ENCODE measurements at places on chromosomes 3 and 15. TPM values are rescaled to one million over a fixed set of nuclear protein-coding genes. Genes with fewer than 3 reads are reported as not detected.

Gene KCNMB3
- total RNA-seq = 5.8 TPM

DNA sequence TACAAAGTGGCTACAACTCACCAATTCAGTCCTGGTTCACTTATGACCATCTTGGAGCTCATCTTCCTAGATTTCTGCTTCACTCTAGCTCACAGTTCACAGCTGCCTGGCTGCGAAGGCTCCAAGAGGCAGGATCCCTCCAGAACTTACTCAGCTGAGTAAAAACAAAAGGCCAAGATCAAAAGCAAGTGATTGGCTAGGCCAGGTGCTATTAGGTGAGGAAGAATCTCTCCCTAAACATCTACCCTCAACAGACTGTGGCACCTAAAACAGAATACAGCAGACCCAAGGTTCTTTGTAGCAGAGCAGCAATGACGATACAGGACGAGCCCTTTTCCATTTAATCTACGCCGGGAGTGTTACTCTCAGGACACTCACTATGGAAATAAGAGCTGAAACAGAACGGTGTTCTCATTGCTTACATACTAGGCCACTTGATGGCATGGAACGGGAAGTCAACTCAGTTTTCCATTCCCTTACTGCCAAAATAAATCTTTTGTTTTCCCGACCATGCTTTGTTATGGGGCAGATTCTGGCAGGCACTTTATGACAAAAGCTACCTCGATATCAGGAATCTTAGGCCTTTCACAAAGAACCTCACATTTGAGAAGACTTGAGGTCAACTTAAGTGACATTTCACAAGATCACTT lies 901 bp downstream of the ICE2 start:
- peaks cover 21% of the 10 kb centered on the region for H3K4me1 ChIP-seq
- no peaks in the 10 kb centered on the region for H3K36me3 ChIP-seq
- no peak for DNase-seq

DNA sequence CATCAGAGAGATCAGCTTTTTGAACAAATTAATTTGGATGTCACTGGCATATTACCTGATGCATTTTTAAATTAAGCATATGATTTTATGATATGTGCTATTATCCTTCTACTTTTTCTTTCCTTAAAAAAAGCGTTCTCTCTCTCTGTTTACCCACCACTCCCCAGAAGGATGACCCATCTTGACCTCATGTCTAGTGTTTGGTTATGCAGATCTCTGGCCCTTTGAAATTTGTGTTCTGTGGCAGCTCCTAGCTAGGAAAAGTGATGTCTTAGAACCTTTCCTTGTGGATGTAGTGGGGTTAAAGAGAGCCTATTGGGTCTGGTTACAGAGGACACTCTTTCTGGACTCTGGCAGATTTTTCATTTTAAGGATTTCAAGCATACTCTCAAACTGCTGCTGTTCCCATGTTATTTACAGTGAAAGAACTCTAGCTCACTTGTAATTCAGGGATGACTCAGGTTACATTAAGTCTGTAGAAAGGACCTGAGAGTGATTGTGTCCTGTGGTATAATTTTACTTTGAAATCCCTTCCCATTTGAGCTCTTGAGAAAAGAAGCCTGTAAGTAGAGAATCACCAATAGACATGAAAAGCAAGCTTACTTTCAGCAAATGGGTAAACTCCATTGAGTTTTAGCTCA lies 23.8 kb downstream of the ARHGEF26 start:
- peaks cover 15% of the 10 kb centered on the region for H3K4me1 ChIP-seq
- no peak overlapping the region for H3K4me3 ChIP-seq
- H3K36me3 ChIP-seq = no peaks in the 10 kb centered on the region

- peaks cover 35% of the 10 kb centered on the region for H3K4me1 ChIP-seq
- no peak overlapping the region for H3K4me3 ChIP-seq
- H3K27ac ChIP-seq = no peak overlapping the region
- H3K36me3 ChIP-seq = no peaks in the 10 kb centered on the region
- no peaks in the 10 kb centered on the region for H3K27me3 ChIP-seq
Observed at GRCh38 chr15:39682366-39682765, 100.3 kb downstream of the FSIP1 start.

Gene TRMT10C
- total RNA-seq = 29.1 TPM

Gene SECISBP2L
- 37.9 TPM for total RNA-seq

GRCh38 chr3:46646700-46647099 lies 34.4 kb downstream of the FAM240A start:
- no peak overlapping the region for H3K4me3 ChIP-seq
- no peak for DNase-seq
- no peaks in the 10 kb centered on the region for H3K36me3 ChIP-seq
- no peaks in the 10 kb centered on the region for H3K27me3 ChIP-seq
- H3K27ac ChIP-seq = no peak overlapping the region
- H3K4me1 ChIP-seq = no peaks in the 10 kb centered on the region

DNA sequence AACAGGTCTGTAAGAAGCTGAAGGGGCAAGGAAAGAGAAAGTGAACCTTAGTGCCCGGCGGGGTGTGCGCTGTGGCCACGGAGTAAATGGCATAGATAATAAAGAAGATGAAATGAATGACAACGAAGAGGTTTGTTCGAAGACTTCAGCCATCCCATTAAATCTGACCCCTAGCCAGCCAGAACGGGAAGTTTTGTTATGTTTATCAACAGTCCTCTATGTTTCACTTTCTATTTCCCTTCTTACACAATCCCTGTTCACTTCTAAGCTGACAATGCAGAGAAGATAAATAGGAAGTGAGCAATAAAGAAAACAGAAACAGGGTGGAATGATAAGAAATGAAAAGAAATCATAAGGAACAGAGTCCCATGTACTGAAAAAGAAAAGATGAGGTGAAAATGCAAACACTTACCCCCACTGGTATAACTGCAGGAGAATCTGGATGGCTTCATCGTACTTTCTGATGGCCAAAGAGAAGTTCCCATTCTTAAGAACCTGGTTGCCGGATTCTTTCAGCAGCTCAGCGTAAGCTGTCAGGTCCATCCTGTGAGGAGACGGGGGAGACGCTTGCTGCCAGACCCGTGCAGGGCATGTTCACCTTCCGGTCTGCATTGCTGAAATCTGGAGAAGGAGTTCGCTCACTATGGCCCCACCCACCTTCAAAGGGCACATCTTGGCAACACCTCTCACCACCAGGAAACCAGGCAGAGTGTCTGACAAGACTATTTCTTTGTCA lies 36.8 kb downstream of the TRANK1 start:
- no peaks in the 10 kb centered on the region for H3K36me3 ChIP-seq
- peak overlapping the region; percentile 50 for H3K4me3 ChIP-seq
- peaks cover 22% of the 10 kb centered on the region for H3K4me1 ChIP-seq

DNA sequence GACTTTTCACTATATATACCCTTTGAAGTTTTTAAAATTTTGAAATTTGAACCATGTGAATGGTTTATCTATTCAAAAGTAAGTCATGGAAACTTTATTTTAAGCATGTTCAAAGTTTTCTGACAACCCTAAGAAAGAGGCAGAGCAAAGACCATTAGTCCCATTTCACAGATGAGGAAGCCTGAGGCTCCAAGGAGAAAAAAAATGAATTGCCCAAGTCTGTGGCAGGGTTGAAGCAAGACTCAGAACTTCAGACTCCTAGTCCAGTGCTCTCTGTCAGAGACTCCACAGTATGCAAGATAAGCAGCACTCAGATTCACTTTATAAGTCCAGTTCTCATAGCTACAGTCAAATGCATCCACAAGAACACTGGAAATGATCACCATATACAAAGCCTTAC lies 4.5 kb downstream of the RAB43 start:
- H3K27me3 ChIP-seq = no peaks in the 10 kb centered on the region
- no peaks in the 10 kb centered on the region for H3K36me3 ChIP-seq
- no peak overlapping the region for H3K4me3 ChIP-seq
- H3K4me1 ChIP-seq = peaks cover 30% of the 10 kb centered on the region

GRCh38 chr3:153552887-153553604 lies 391.0 kb downstream of the RAP2B start:
- no peak for DNase-seq
- no peaks in the 10 kb centered on the region for H3K36me3 ChIP-seq
- no peak overlapping the region for H3K27ac ChIP-seq
- no peaks in the 10 kb centered on the region for H3K27me3 ChIP-seq

Gene SLC28A2
- not detected for total RNA-seq

GRCh38 chr3:11452885-11453847 lies 181.0 kb downstream of the ATG7 start:
- H3K27me3 ChIP-seq = no peaks in the 10 kb centered on the region
- DNase-seq = no peak
- peak overlapping the region; percentile 22 for H3K27ac ChIP-seq
- no peaks in the 10 kb centered on the region for H3K4me1 ChIP-seq
- no peak overlapping the region for H3K4me3 ChIP-seq

- no peaks in the 10 kb centered on the region for H3K4me1 ChIP-seq
- H3K4me3 ChIP-seq = no peak overlapping the region
- H3K27ac ChIP-seq = no peak overlapping the region
- no peaks in the 10 kb centered on the region for H3K36me3 ChIP-seq
- no peak for DNase-seq
- no peaks in the 10 kb centered on the region for H3K27me3 ChIP-seq
Observed at GRCh38 chr3:39752019-39752637, 57.3 kb upstream of the MYRIP start.

GRCh38 chr15:31149088-31149505 lies 47.6 kb upstream of the TRPM1 start:
- H3K36me3 ChIP-seq = no peaks in the 10 kb centered on the region
- no peaks in the 10 kb centered on the region for H3K4me1 ChIP-seq
- H3K27ac ChIP-seq = no peak overlapping the region
- no peaks in the 10 kb centered on the region for H3K27me3 ChIP-seq

Gene SH2D7
- total RNA-seq = not detected

GRCh38 chr3:170560296-170560695 lies 25.6 kb downstream of the SLC7A14 start:
- H3K36me3 ChIP-seq = no peaks in the 10 kb centered on the region
- no peaks in the 10 kb centered on the region for H3K27me3 ChIP-seq
- no peak overlapping the region for H3K4me3 ChIP-seq
- H3K27ac ChIP-seq = no peak overlapping the region
- no peaks in the 10 kb centered on the region for H3K4me1 ChIP-seq

- no peak for DNase-seq
- no peaks in the 10 kb centered on the region for H3K4me1 ChIP-seq
- H3K4me3 ChIP-seq = no peak overlapping the region
- H3K27me3 ChIP-seq = no peaks in the 10 kb centered on the region
- no peaks in the 10 kb centered on the region for H3K36me3 ChIP-seq
Observed at GRCh38 chr15:45862034-45862433, 227.2 kb downstream of the SQOR start.

GRCh38 chr15:68304589-68305337 lies 27.2 kb downstream of the FEM1B start:
- no peaks in the 10 kb centered on the region for H3K27me3 ChIP-seq
- no peaks in the 10 kb centered on the region for H3K36me3 ChIP-seq
- no peak overlapping the region for H3K27ac ChIP-seq
- H3K4me1 ChIP-seq = no peaks in the 10 kb centered on the region
- DNase-seq = no peak

Gene TMEM45A
- 17.6 TPM for total RNA-seq

DNA sequence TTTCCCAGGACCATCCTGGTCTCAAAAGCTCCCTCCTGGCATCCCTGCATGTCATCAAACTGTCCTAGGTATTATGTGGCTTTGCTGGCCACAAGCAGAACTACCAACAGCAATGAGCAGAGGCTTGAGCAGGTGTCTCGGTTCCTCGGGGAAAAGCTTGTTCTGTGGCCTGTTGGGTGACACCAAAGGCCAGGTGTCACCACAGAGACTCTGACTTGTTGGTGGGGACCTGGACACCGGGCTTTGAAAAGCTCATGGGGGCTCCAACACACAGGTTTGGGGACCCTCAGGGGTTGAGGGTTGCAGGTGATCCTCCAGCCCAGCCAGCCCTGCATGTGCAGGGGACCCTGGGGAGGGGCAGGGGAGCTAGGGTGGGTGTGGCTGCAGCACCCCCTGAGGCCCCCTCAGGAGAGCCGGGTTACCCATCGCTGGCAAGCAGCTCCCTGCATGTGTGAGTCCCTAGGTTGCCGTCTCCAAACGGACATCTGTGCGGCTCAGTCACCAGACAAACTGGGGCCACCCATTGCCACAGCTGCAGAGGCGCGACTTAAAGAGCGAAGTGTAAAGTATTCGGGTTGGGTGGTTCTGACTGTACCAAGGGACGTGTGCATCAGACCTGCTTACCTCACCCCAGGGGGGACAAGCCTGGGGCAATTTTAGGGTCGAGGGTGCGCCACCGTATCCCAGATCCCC lies 140.1 kb downstream of the CHSY1 start:
- H3K27me3 ChIP-seq = no peaks in the 10 kb centered on the region
- H3K27ac ChIP-seq = no peak overlapping the region
- DNase-seq = no peak
- H3K4me1 ChIP-seq = no peaks in the 10 kb centered on the region

DNA sequence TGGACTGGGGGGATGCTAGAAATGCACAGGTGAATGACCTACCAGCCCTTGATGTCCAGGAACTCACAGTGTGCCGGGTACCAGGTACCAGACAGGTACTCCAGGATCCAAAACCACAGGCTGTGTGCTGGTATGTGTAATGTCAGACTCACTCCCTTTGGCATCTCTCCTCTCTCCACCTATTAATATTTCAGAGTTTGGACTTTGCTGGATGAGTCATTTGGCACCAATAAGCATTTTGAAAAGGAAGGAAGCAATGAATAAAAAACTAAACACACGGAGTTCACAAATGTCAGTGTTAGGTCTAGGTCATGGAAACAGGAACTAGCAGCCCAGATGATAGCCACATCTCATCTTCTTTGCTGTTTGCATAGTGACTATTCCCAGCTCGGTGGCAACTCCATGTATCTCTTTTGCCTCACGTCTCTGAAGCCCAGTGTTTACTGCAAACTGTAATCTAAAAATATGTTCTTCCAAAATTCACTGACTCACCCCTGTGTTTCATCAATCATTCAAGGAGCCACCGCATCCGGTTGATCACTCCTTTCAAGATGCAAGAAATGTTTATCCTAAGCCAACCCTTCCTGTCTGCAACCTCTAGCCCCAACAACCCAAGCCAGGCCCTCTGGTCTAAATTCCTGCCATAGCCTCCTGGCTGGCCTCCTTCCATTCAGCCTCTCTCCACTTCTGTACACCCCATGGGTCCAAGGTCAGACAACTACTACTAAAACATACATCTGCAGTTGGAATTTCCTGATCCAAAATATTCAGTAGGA lies 8.4 kb downstream of the ITGB5 start:
- H3K4me1 ChIP-seq = peaks cover 71% of the 10 kb centered on the region
- H3K27me3 ChIP-seq = no peaks in the 10 kb centered on the region
- no peak overlapping the region for H3K4me3 ChIP-seq
- DNase-seq = peak; percentile 75
- no peaks in the 10 kb centered on the region for H3K36me3 ChIP-seq
- peak overlapping the region; percentile 77 for H3K27ac ChIP-seq

Gene LRRC3B
- total RNA-seq = 1.1 TPM

DNA sequence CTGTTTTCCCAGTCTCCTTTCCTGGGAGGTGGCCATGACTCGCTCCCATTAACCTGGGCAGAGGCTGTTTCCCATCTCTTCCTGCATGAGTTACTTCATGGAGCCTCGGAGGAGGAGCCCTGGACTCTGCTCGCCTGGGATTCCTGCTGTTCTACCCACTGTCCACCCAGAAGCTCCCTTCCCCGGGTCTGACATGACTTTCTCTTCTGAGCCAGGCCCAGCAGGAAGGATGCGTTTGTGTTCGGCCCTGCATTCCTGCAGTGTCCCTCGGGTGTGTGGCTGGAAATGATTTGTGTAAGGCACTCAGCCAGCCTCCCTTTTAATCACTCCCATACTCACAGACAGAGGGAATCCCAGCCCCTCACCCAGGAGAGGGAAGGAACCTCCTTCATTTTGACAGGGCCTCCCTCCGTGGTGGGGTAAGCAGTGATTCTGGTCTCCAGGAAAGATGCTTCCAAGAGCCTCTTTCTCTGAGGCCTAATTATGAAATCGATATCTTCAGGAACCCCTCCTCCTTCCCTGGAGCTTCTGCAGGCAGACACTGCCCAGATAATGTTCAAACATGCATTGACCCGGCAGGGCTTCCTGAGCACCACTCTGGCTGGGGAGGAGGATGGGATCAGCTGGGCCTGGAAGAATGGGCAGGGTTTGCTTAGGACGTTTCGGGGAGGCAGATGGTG lies 41.6 kb upstream of the DLG1 start:
- no peaks in the 10 kb centered on the region for H3K36me3 ChIP-seq
- no peak overlapping the region for H3K4me3 ChIP-seq
- no peak overlapping the region for H3K27ac ChIP-seq
- H3K4me1 ChIP-seq = no peaks in the 10 kb centered on the region
- DNase-seq = no peak

Data from sigmoid colon (tissue), 7 donors.